ENCODE measurements at places on chromosomes 11 and 22.

DNA sequence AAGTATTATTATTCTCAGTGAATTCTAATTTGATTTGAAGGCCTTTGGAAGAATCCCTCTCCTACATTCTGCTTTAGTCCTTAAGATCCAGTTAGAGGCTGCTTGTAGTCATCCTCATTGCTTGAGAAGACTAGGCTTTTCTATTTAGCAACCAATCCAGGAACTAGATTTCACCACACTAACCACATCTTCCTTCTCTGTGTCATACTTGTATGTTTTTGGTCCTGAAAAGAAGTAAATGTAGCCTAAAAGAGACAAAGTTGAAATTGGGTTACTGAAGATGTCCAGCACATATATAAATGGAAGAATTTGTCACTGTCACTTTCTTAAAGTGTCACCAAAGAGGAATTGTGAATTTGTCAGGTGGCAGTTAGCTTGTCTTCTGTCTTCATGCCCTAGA, 46.6 kb upstream of the MMP7 start:
- no peak for DNase-seq

DNA sequence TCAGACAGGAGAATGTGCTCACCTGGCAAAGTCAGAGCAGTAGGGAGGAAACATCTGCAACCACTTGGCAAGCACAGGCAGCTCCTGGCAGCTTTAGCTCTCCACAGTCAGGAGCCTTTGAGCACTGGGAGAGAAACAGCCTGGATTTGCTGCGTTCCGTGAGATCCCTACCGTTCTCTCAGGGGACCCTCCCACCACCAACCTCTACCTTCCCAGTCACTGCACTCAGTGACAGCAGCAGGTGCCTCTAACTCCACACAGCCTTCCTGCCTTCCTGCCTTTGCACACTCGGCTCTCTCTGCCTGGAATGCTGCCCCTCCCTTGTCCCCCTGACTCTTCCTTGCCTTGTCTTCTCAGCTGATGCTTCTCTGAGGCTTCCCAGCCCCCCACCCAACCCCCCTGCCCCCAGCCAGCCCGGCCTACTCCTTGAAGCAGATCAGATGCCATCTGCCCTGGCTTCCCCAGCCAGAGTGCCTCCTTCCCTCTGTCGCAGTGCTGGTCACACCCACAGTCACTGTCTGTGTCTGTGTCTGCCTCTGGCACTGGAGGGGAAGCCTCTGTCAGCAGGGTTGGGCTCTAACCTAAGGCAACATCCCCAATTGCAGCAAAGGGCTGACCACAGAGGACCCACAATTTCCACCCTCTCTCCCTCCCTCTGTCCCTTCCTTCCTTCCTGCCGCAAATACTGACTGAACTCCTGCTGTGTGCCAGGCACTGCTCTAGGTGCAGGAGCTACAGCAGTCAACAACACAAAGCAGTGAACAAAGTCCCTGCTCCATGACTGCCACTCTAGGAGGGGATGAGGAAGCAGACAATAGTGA, 14.9 kb upstream of the TSKU start:
- peak; percentile 33 for DNase-seq

DNA sequence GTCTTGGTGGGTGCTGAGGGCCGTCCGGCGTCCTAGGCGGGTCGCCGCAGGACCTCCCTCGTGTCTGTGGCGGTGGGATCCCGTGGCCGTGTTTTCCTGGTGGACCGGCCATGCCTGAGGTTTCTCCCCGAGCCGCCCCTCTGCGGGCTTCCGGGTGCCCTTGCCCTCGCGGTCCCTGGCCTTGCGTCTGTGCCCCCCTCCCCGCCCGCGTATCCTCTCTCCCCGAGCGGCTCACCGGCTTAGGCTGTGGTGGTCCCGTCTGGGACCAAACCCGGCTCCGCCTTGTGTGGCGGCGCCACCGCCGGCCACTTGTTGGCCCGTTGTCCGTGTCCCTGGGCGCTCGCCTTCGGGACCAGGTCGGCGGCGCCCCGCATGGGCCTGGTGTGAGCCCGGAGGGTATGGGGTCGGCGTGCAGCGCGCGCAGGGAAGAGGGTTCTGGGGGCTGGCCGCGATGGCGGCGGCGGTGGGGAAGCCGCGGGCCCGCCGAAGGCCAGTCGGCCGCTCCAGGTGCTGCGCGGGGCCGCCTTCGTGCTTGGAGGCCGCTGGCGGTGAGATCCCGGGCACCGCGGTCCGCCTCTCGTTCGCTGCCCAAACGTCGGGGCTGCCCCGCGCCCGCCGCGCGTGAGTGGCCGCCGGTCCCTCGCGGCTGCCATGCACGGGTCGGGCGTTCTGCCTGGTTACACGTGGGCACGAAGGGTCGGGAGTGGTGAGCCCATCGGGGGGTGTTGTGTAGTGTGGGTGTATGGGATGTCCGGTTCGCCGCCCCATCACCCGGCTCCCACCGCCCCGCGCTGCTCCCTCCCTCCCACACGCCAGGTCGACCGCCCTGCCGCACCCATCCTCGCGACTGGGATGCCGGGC, 3899.1 kb upstream of the OR11H1 start:
- DNase-seq, result no peak

DNA sequence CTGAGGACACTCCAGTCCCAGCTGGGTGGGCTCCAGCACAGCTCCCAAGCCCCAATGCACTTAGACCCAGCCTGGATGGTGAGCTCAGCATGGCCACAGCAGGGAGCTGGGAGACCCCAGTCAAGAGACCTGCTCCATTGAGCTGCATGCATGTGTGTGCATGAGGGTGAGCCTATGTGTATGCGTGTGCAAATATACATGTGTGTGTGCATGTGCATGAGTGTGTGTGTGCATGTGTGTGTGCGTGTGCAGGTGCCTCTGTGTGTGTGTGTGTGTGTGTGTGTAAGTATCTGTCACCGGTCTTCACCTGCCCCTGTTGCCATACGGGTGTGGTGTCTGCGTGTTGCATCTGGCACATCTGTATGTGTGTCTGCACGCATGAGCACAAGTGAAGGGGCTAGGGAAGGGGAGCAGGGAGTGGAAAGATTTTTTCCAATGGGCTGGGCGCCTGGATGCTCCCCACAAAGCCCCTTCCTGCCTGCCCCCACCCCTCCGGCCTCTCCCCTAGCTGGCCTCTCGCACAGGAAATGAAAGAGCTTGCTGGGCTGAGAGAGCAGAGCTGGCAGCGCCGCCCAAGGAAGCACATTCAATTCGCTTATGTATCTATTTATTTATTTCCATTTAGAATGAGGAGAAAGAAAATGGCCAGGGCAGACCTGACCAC, 4.1 kb downstream of the TSPAN32 start:
- no peak for DNase-seq

- no peak for DNase-seq
These were observed 455.6 kb downstream of the AASDHPPT start for GRCh38 chr11:106533046-106533445.

DNA sequence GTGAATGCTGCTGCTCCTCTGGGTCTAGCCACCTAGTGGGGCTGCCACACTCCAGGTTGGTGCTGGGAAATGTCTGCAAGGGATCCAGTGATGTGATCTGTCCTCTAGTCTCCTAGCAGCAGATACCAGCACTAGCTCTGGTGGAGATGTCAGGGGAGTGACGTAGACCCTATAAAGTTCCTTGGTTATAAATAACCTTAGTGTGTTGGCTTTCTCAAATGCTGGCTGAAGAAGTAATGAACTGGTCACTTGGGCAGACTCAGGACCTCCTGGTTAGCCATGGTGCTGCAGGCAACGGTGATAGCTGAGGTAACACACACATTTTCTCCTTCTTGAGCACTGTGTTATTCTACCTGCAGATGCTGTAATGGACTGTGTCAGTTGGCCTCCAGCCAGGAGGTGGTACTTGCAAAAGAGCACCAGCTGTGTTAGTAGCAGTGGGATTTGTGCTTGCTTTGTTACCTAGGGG, 35.5 kb downstream of the BBOX1 start:
- no peak for DNase-seq

DNA sequence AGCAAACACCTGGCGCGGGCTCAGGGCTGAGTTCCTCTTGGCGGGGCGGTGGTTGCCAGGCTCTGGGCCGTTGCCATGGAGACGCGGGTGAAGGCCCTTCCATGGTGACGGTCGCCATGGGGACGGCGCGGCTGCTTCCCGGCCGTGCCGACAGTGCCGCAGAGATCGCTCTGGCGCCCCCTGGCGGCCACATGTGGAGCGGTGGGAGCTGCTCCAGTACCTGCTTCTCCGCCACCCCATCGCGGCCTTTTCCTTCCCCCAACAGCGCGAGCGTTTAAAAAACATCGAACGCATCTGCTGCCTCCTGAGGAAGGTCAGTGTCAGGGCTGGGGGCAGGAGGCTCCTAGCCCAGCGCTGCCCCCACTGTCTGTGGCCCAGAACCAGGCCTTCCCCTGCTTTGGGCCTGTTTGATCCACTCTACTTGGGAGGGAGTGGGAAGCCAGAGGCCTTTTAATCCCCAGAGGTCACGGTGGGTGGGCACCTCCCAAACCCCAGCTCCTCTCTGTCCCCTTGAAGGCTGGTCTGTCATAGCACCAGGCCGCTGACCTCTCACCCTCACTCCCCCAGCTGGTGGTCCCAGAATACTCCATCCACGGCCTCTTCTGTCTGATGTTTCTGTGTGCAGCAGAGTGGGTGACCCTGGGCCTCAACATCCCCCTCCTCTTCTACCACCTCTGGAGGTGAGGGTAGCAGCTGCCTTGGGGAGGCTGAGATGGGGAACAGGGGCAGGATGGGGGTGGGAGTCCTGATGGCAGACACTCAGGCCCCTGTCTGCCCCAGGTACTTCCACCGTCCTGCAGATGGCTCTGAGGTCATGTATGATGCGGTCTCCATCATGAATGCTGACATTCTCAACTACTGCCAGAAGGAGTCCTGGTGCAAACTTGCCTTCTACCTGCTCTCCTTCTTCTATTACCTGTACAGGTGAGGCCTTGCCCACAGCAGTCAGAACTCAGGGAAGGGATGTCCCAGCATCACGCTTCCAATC, 4.8 kb downstream of the CNIH2 start:
- DNase-seq, result peak; percentile 97

- no peak for DNase-seq
These were observed 667 bp downstream of the CD81 start for GRCh38 chr11:2377511-2378443.

- DNase-seq, result no peak
These were observed 105.3 kb upstream of the FGF3 start for GRCh38 chr11:69924308-69925161.

- no peak for DNase-seq
These were observed 97.9 kb downstream of the RRAS2 start for GRCh38 chr11:14261066-14261465.

DNA sequence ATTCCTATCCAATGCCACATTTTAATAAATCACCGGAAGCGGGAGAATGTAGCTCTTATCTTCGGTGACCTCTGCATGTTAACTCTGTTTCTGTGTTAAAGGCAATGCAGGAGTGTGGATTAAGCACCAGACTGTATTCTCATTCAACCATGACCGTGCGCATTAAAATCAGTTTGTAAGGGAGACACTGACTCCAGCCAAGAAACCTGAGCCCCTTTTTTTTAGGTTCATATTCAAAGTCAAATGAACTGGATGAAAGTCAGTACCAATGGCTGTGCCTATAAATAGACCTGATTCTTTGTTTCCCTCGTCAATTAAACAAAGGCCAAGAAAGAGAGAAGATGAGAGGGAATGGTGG, 32.2 kb downstream of the C11orf91 start:
- peak; percentile 71 for DNase-seq

DNA sequence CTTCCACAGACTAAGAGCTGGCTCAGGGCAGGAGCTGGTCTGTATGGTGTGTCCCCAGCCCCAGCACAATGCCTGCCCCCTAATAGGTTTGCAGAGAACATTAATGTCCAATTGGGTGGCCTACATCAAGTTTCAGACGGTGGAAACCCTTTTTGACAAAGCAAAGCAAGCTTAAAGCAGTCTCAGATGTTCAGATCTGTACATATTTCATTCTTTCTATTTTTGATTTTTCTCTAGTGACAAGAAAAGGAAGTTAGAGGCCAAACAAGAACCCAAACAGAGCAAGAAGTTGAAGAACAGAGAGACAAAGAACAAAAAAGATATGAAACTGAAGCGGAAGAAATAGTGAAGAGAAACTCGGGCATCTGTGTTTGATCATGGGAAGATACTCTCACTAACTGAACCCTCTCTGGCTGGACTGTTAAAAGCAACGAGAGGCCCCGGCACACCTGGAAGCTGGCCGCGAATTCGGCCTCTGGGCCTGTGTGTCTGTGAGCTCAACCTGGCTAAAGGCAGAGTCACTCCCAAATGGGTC, 40.5 kb downstream of the NAT10 start:
- no peak for DNase-seq

- no peak for DNase-seq
These were observed 910.4 kb downstream of the METTL15 start for GRCh38 chr11:29018631-29019030.

GRCh38 chr22:25883482-25884033, 141.6 kb downstream of the MYO18B start:
- no peak for DNase-seq

- DNase-seq, result no peak
These were observed 1276.1 kb downstream of the LRRC4C start for GRCh38 chr11:40183073-40184064.

DNA sequence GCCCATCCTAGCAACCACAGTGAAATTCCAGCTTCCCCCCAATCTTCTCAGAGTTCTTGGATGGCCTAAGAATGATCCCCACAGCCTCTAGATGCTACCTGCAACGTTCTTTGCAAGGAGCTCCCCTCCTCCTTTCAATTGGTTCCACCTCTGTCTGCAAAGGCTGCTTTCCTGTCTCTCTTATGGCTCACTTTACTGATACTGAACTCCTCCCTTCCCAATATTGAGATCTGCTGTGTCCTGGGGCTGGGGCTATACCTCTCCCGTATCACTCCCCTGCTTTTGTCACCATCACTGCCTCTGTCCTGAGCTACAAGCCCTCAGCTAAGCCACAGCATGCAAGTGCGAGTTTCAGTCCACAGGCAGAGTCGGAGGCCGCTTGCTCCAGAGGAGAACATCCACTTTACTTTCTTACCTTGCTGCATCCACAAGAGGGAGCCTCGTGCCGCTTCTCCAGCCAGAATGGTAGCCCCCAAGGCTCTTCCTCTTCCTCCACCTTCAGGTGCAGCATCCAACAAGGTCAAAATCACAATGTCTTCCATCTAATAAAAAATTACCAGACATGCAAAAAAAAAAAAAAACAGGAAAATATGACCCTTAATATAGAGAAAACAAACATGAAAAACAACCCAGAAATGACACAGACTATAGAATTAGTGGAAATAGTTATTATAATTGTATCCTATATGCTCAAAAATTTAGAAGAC, 48.6 kb upstream of the TMEM45B start:
- DNase-seq, result no peak

GRCh38 chr11:106998116-106998915, 20.0 kb downstream of the GUCY1A2 start:
- DNase-seq, result no peak

DNA sequence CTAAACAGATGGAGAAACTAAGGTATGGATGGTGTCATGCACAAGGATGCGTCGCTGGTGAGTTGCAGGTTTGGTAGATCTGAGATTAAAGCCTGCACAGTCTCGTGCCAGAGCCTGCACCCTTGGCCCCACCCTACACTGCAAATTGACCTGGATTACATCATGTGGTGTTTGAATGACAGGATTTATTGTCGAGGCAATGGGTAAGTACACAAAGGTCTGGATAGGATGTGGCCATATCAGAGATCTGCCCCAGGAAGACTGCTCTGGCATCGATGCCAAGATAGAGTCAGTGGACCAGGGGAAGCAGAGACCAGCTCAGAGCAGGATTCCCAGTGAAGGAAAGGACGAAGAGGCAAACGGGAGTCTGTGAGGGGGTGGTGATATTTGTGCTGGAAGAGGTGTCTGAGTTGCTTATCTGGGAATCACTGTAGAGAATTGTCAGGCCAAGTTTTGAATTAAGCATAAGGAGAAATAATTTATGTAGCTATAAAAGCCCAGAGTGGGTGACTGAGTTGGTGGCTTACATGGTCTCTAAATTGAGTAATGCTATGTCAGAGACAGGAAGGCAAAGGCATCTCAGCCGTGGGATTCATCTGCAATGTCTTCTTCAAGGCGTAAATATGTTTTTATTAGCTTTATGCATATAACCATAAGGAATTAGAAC, 499.6 kb upstream of the B3GAT1 start:
- DNase-seq, result no peak

All from NCI-H2107 (cell line).